Colonic mucosa (tissue), 4 donors: ENCODE measurements at places on chromosomes 16 and 17. TPM values are rescaled to one million over a fixed set of nuclear protein-coding genes. Genes with fewer than 3 reads are reported as not detected.

DNA sequence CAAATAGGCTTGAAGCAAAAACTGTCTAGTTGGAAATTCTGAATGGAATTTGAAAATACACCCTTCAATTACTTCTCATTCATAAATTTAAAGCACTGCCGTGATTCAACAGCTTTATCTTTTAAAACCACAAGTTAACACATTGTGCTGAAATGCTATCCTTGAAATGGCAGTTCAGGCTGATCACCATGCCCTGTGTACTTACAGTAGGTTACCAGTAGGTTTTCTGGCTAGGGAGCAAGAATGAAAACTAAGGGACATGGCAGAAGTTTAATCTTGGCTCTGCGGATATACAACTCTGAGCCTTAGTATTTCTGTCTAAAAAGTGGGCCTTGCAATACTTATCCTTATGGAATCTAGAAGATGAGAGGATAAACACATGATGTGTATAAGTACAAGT is 28.0 kb downstream of the NXPH3 start:
- H3K4me3 ChIP-seq, result no peak overlapping the region
- no peaks in the 10 kb centered on the region for H3K4me1 ChIP-seq
- no peak overlapping the region for H3K27ac ChIP-seq

DNA sequence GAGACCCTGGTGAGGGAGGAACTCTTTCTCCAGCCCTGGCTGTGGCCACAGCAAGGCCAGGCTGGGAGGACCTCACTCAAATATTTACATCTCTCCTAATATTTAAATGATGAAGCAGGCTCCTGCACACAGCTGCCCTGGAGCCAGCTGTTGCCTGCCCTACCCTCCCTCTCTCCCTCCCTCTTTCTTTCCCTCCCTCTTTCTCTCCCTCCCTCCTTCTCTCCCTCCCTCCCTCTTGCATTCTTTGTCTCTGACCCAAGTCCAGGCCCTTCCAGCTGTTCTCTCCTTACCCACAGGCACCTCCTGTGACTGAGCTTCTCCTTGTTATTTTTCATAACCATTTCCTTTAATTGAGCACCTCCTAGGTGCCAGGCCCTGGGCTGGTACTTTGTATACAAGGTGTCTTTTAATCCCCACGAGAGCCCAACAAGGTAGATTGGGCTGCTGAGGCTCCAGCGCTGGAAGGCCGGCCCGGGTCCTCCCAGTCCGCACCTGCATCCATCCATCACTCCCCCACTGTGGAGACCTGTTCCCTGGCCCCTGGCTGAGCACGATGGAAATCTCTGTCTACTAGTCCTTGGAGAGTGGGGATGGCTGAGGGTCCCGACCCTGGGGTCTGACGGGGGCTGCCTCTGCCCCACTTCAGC is 242.3 kb downstream of the SEC14L1 start:
- no peak for DNase-seq
- H3K4me3 ChIP-seq, result no peak overlapping the region
- peaks cover 8% of the 10 kb centered on the region for H3K4me1 ChIP-seq
- no peaks in the 10 kb centered on the region for H3K36me3 ChIP-seq

GRCh38 chr16:83935858-83936255 is 17.2 kb upstream of the OSGIN1 start:
- H3K4me1 ChIP-seq, result no peaks in the 10 kb centered on the region
- no peak for DNase-seq
- H3K36me3 ChIP-seq, result no peaks in the 10 kb centered on the region
- H3K27ac ChIP-seq, result no peak overlapping the region

Gene THUMPD1
- 32.8 TPM for total RNA-seq

Gene KCNAB3
- 1.1 TPM for total RNA-seq

GRCh38 chr16:79409978-79410377 is 190.6 kb downstream of the MAF start:
- DNase-seq, result no peak
- H3K4me3 ChIP-seq, result no peak overlapping the region
- no peaks in the 10 kb centered on the region for H3K36me3 ChIP-seq
- no peak overlapping the region for H3K27ac ChIP-seq
- no peaks in the 10 kb centered on the region for H3K27me3 ChIP-seq

DNA sequence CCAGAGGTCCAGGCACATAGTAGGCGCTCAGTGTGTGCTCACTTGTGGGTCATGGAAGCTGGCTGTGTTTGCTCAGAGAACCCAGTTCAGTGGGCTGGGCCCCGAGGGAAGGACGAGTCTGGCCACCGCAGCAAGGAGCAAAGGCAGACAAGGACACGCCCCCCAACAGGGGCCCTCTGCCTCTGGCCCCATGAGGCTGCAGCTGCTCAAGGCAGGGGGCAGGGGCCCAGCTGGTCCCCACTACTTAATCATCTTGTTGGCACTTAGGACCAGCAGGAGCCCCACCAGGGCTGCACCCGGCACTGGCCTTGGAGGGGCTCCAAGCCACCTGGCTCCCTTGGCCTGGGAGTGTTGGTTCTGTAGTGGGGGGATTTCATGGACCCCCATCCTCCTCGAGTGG is 16.1 kb downstream of the KCNJ12 start:
- no peak for DNase-seq
- no peaks in the 10 kb centered on the region for H3K27me3 ChIP-seq
- H3K4me1 ChIP-seq, result no peaks in the 10 kb centered on the region
- no peak overlapping the region for H3K27ac ChIP-seq
- no peaks in the 10 kb centered on the region for H3K36me3 ChIP-seq

Gene PLEKHH3
- 17.6 TPM for total RNA-seq

Gene SLC5A10
- total RNA-seq, result not detected

DNA sequence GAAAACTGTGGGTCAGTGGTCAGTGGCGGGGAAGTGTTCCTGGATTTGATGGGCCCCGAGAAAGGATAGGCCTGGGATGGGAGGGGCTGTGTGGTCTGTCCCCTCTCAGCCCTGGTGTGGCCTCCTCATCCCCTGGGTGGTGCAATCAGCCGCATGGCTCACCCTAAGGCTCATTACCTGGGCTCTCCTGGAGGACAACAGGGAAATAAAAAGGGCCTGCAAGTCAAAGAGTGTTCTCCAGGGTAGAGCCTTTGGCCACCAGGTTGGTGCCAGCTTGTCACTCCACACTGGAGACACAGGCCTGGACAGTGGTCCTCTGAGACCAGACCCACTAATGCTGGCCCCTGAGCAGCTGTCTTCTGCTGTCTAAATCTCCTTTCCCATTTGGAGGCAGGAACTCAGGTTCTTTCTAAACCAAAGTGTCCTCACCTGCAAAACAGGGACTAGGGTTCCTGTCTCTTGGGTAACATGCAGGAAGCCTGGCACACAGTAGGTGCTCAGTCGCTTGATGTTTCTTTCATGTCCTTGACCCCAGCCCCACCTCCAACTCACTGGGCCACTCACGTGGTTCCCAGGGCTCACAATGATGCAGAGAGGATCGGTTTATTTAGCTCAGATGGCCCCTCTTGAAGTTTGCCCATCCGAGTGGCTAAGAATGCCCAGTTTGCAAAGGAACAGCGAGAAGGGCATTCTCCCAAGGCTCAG is 2.4 kb downstream of the NDRG4 start:
- H3K27ac ChIP-seq, result no peak overlapping the region
- no peaks in the 10 kb centered on the region for H3K36me3 ChIP-seq
- no peak overlapping the region for H3K4me3 ChIP-seq
- H3K27me3 ChIP-seq, result peaks cover 21% of the 10 kb centered on the region

Gene UBE2Z
- total RNA-seq, result 68.1 TPM

- no peaks in the 10 kb centered on the region for H3K27me3 ChIP-seq
- peaks cover 10% of the 10 kb centered on the region for H3K36me3 ChIP-seq
- H3K4me1 ChIP-seq, result peaks cover 8% of the 10 kb centered on the region
- H3K4me3 ChIP-seq, result peak within 1 kb of the TSS; percentile 58
Observed at GRCh38 chr16:30957456-30958174, at the start of gene SETD1A. Gene SETD1A, plus strand, starts transcription at chr16:30957754. Its CDS starts 978 bp downstream, at chr16:30958732.

DNA sequence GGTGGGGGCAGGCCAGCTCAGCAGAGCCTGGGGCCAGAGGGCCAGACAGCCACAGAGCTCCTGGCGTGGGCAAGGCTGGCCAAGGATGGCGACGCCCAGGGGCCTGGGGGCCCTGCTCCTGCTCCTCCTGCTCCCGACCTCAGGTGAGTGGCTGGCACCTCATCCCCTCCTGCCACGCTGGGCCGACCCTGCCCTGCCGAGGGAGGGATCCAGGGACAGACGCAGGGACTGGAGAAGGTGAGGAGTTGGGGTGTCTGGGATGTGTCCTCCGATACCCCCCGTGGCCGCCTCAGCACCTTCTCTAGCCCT is at the start of gene ADGRG3:
Gene ADGRG3 (plus strand): TSS at position 44 of the 309 bp plus-strand sequence. CDS start 42 bp downstream, at position 86.
- no peaks in the 10 kb centered on the region for H3K27me3 ChIP-seq
- H3K4me1 ChIP-seq, result no peaks in the 10 kb centered on the region
- no peak within 1 kb of the TSS for H3K27ac ChIP-seq
- no peaks in the 10 kb centered on the region for H3K36me3 ChIP-seq

- no peak for DNase-seq
- H3K4me1 ChIP-seq, result peaks cover 13% of the 10 kb centered on the region
- no peaks in the 10 kb centered on the region for H3K27me3 ChIP-seq
- no peak overlapping the region for H3K27ac ChIP-seq
Observed at GRCh38 chr17:75507733-75508719, 7.3 kb downstream of the CASKIN2 start.

Gene NXPH3
- 2.1 TPM for total RNA-seq

- no peaks in the 10 kb centered on the region for H3K27me3 ChIP-seq
- no peak overlapping the region for H3K27ac ChIP-seq
- H3K4me1 ChIP-seq, result no peaks in the 10 kb centered on the region
- no peak for DNase-seq
Observed at GRCh38 chr16:84082110-84082509, 34.6 kb downstream of the MBTPS1 start.

DNA sequence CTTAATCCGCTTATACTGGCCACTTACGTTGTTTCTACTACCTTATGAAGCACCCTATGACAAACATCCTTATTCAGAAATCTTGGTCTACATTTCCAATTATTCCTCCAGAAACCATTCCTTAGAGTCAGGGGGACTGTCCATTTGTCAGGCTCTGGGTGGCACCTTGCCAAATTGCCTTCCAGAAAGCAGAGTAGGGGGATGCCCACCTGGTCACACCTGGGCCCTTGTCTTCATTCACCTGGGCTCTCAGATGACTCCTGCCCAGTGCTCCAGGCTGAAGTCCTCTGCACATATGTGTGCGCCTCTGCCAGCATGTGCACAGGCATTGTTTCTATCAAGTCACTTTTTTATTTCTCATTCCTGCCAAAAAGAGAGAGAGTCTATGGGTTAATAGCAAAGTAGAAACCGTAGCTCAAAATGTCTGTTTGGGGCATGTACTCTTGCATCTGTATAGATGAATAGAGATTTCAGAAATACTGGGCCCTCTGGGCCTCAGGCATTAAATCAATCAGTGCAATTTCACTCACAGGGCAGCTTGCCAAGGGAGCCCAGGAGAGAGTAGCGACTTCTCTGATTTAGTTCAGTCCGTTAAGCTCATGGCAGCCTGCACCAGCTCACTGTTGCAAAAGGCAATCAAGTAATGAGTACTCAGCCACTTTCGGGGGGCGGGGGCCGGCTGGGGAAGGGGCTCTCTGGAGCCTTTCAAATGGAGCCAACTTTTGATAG is 104.7 kb downstream of the SOCS1 start:
- H3K4me1 ChIP-seq, result no peaks in the 10 kb centered on the region
- no peak overlapping the region for H3K27ac ChIP-seq
- H3K36me3 ChIP-seq, result no peaks in the 10 kb centered on the region
- no peaks in the 10 kb centered on the region for H3K27me3 ChIP-seq
- DNase-seq, result no peak
- no peak overlapping the region for H3K4me3 ChIP-seq

Gene VMO1
- total RNA-seq, result 2.0 TPM

GRCh38 chr16:23433261-23433920 is 19.6 kb downstream of the COG7 start:
- H3K27me3 ChIP-seq, result no peaks in the 10 kb centered on the region
- H3K4me1 ChIP-seq, result peaks cover 10% of the 10 kb centered on the region
- H3K4me3 ChIP-seq, result no peak overlapping the region
- peak overlapping the region; percentile 71 for H3K27ac ChIP-seq
- DNase-seq, result peak; percentile 63

GRCh38 chr17:81251709-81252301 is 12.7 kb downstream of the NDUFAF8 start:
- H3K4me1 ChIP-seq, result peaks cover 41% of the 10 kb centered on the region
- H3K4me3 ChIP-seq, result no peak overlapping the region
- no peak for DNase-seq
- H3K27ac ChIP-seq, result peak overlapping the region; percentile 39

GRCh38 chr17:74012465-74012864 is 191.0 kb upstream of the RPL38 start:
- no peaks in the 10 kb centered on the region for H3K4me1 ChIP-seq
- no peak overlapping the region for H3K27ac ChIP-seq
- H3K27me3 ChIP-seq, result no peaks in the 10 kb centered on the region
- DNase-seq, result no peak
- H3K36me3 ChIP-seq, result no peaks in the 10 kb centered on the region

DNA sequence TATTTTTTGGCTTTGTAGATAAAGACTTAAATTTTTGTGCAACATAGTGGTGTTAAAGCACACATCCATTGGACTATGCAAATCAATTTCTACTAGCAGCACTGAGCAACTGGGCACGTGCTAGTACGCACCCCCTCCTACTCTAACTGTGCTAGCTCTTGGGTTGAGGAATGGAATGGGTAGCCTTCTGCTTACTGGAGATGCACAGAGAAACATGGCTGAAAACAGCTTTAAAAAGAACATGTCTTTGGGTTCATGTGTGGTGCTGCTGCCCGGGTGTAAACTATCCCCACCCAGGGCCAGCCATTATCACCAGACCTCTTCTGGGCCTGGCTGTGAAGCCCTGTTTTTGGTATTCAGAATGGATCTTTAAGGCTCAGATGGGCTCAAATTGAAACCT is 7.3 kb downstream of the ESRP2 start:
- H3K4me3 ChIP-seq, result no peak overlapping the region
- H3K27ac ChIP-seq, result no peak overlapping the region
- peaks cover 4% of the 10 kb centered on the region for H3K36me3 ChIP-seq
- no peaks in the 10 kb centered on the region for H3K27me3 ChIP-seq
- DNase-seq, result peak; percentile 17

Gene SLC38A8
- total RNA-seq, result not detected

GRCh38 chr17:16463358-16464302 is 28.4 kb downstream of the LRRC75A start:
- no peaks in the 10 kb centered on the region for H3K36me3 ChIP-seq
- no peak overlapping the region for H3K4me3 ChIP-seq
- no peaks in the 10 kb centered on the region for H3K27me3 ChIP-seq
- peak overlapping the region; percentile 87 for H3K27ac ChIP-seq
- H3K4me1 ChIP-seq, result peaks cover 23% of the 10 kb centered on the region
- DNase-seq, result peak; percentile 93

GRCh38 chr16:75317532-75317931 is 66.1 kb upstream of the BCAR1 start:
- H3K27ac ChIP-seq, result no peak overlapping the region
- H3K4me3 ChIP-seq, result no peak overlapping the region
- no peaks in the 10 kb centered on the region for H3K36me3 ChIP-seq
- no peaks in the 10 kb centered on the region for H3K27me3 ChIP-seq
- DNase-seq, result no peak

GRCh38 chr17:79574108-79574507 is 36.7 kb downstream of the RBFOX3 start:
- DNase-seq, result no peak
- no peaks in the 10 kb centered on the region for H3K4me1 ChIP-seq
- no peak overlapping the region for H3K27ac ChIP-seq
- H3K36me3 ChIP-seq, result no peaks in the 10 kb centered on the region
- no peak overlapping the region for H3K4me3 ChIP-seq

GRCh38 chr17:35406568-35406967 is 25.7 kb downstream of the SLFN12 start:
- H3K4me3 ChIP-seq, result no peak overlapping the region
- H3K36me3 ChIP-seq, result no peaks in the 10 kb centered on the region
- no peaks in the 10 kb centered on the region for H3K4me1 ChIP-seq
- DNase-seq, result no peak
